SK-MEL-5 (cell line): ENCODE measurements at places on chromosomes 3 and 15. TPM values are rescaled to one million over a fixed set of nuclear protein-coding genes. Genes with fewer than 3 reads are reported as not detected.

DNA sequence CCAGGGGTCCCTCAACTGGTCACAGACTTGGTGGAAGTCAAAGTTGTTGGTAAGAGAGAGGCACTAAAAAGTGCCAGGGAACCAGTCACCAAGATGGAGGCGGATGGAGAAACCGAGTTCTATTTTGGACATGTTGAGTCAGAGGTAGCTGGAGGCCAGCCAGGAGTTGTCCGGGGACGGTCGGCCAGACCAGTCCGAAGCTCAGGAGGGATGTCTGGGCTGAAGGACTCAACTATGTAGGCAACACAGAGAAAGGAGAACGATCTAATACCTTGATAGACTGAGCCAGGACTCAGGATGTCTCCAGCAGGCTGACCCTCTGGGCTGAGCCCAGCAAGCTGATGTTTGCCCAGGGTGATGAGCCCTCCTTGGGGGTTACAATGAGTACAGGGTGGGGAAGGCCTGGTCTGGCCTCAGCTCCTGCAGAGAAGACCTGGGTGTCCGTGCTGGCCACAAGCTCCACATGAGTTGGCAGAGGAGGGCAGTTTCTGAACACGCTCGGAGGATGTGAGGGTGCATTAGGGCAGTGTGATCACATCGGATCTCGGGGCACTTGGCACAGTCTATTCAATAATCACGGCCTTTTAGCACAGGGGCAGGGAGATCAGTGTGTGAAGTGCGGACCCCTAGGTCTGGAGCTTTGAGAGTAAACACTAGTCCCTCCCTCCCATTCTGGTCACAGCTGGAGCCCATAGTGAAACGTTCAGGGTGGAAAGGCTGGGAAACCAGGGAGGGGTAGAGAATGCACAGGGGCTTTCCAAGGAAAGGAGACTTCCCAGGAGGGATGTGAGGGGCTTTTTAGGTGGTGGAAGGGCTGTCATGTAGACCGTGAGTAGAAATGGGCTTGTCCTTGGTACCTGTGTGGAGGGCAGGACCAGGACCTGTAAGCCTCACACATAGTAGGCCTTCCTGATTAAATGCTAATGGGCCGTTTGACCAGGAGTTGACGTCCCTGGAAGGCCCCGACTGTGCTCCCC is 111.9 kb downstream of the ETFA start:
- DNase-seq: no peak

- DNase-seq: peak; percentile 34
Measured at GRCh38 chr3:4351164-4351855, 48.1 kb downstream of the SETMAR start.

GRCh38 chr15:35195031-35195430 is 109.9 kb upstream of the NANOGP8 start:
- DNase-seq: peak; percentile 71

DNA sequence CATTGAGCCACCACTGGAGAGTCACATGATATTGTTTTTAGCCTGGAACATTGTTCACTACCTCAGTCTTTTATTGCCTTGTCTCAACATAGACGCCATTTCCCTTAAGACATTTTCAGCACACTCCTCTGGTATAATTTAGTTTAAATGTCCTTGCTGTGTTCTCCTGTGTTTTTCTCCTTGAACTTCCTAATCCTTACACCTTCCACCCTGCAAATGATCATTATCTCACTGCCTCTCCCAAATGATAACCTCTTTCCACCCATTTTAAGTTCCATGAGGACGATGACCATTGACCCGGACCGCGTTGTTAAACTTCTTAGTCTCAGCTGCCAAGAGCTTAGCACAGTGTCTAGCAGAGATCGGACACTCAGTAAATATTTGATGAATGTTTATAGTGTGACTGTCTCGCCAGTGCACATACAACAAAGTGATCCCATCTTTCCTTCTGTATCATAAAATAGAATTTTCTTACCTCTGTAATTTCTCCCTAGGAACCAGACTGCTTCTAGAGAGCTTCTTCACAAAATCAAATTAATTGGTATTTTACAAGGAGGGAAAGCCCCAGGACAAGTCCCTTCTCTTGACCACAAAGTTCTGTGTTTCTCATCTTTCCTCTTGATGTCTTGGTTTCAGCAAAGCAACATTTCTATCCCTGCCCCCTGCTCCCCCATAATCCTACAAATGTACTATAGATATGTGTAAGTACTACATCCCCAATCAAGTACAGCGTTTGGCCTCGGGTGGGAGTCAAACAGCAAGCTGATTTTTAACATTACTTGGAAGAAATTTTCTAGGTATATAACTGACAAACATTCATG is 429.6 kb downstream of the LPP start:
- no peak for DNase-seq

GRCh38 chr15:80991421-80991820 is 1.8 kb upstream of the MESD start:
- peak; percentile 88 for DNase-seq

- no peak for DNase-seq
Measured at GRCh38 chr3:55183201-55183600, 255.3 kb upstream of the LRTM1 start.

Gene C15orf61
- total RNA-seq: 3.3 and 4.5 TPM in 2 replicates

Gene ACKR4
- total RNA-seq: not detected in 2 replicates

Gene TNNC1
- total RNA-seq: 0.24 and 0.42 TPM in 2 replicates

Gene FOXB1
- total RNA-seq: not detected in 2 replicates
